ENCODE measurements at places on chromosomes 13 and 19. TPM values are rescaled to one million over a fixed set of nuclear protein-coding genes. Genes with fewer than 3 reads are reported as not detected.

PTPRH gene
- polyA plus RNA-seq: 0.09 TPM

TPT1 gene
- 3,409 TPM for polyA plus RNA-seq

AP2A1 gene
- polyA plus RNA-seq: 52.7 TPM

ZNF333 gene
- 2.1 TPM for polyA plus RNA-seq

LGALS7 gene
- 19.6 TPM for polyA plus RNA-seq

CYP2A7 gene
- not detected for polyA plus RNA-seq

GIPR gene
- 0.97 TPM for polyA plus RNA-seq
